Cerebellum (tissue), 4 donors: ENCODE measurements at places on chromosomes 5 and 9. TPM values are rescaled to one million over a fixed set of nuclear protein-coding genes. Genes with fewer than 3 reads are reported as not detected.

Gene ZNF346
- 36.1 TPM for total RNA-seq

Gene FRMD3
- total RNA-seq, result 11.3 TPM

Gene SPOCK1
- 40.5 TPM for total RNA-seq

Gene LPAR1
- 13.4 TPM for total RNA-seq

Gene INSL4
- not detected for total RNA-seq
